ENCODE measurements at places on chromosomes 2 and 18. TPM values are rescaled to one million over a fixed set of nuclear protein-coding genes. Genes with fewer than 3 reads are reported as not detected.

DNA sequence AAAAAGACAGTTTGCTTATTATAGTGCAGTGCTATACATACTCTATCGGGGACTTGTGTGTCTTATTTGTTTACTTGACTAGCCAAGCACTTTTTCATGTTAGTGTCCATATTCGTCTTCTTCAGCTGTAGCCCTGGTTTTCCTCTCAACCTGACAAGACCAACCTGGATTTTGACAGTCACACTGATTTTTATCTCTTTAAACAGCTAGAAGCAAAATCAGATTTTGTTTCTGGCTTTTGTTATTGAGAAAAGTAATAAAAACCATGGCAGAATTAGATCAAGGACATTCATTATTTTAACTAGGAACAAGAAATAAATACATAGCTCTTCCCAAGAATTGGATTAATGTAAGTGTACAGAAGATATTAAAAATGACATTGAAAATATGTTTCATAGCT is 56.8 kb downstream of the SPATS2L start:
- no peak overlapping the region for H3K27ac ChIP-seq
- peaks cover 32% of the 10 kb centered on the region for H3K4me1 ChIP-seq
- no peak for DNase-seq
- no peaks in the 10 kb centered on the region for H3K36me3 ChIP-seq
- H3K27me3 ChIP-seq: no peaks in the 10 kb centered on the region
- no peak overlapping the region for H3K4me3 ChIP-seq

DNA sequence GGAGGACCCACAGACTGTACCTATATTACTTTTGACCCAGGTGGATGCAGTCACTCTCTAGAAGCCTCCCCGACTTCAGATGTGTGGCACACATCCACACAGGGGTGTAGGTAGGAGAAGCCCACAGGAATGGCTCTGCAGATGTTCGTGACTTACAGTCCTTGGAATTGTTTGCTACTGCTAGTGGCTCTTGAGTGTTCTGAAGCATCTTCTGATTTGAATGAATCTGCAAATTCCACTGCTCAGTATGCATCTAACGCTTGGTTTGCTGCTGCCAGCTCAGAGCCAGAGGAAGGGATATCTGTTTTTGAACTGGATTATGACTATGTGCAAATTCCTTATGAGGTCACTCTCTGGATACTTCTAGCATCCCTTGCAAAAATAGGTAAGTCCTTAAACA is 605 bp downstream of the SLC9A4 start:
- peaks cover 57% of the 10 kb centered on the region for H3K27me3 ChIP-seq
- H3K4me1 ChIP-seq: no peaks in the 10 kb centered on the region
- no peaks in the 10 kb centered on the region for H3K36me3 ChIP-seq
- H3K4me3 ChIP-seq: no peak overlapping the region
- H3K27ac ChIP-seq: no peak overlapping the region
- DNase-seq: no peak

DNA sequence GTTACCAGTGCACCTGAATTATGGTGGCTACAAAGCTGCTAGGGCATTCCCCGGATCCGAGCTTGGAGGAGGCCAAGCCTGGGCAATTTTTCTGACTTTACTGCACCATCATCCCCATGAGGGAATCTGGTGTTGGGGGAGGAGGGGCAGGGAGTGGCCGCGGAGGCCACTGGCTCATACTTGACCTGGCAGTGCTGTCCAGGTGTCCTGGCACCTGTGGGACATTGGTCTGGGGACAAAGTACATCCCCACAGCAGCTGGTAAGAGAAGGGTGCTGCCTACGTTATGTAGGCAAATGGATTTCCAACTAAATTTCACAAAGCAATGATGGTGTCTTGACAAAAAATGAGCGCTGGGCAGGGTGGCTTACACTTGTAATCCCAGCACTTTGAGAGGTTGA is 48.3 kb downstream of the KLHL29 start:
- no peaks in the 10 kb centered on the region for H3K4me1 ChIP-seq
- peaks cover 4% of the 10 kb centered on the region for H3K27me3 ChIP-seq
- H3K27ac ChIP-seq: no peak overlapping the region

GRCh38 chr2:234331566-234331965 is 165.3 kb downstream of the ARL4C start:
- no peak overlapping the region for H3K4me3 ChIP-seq
- no peak overlapping the region for H3K27ac ChIP-seq
- no peaks in the 10 kb centered on the region for H3K27me3 ChIP-seq
- no peak for DNase-seq
- no peaks in the 10 kb centered on the region for H3K4me1 ChIP-seq
- H3K36me3 ChIP-seq: no peaks in the 10 kb centered on the region

- H3K4me1 ChIP-seq: no peaks in the 10 kb centered on the region
- H3K36me3 ChIP-seq: no peaks in the 10 kb centered on the region
- DNase-seq: no peak
- no peaks in the 10 kb centered on the region for H3K27me3 ChIP-seq
Measured at GRCh38 chr2:152015552-152015951, 83.3 kb downstream of the CACNB4 start.

DNA sequence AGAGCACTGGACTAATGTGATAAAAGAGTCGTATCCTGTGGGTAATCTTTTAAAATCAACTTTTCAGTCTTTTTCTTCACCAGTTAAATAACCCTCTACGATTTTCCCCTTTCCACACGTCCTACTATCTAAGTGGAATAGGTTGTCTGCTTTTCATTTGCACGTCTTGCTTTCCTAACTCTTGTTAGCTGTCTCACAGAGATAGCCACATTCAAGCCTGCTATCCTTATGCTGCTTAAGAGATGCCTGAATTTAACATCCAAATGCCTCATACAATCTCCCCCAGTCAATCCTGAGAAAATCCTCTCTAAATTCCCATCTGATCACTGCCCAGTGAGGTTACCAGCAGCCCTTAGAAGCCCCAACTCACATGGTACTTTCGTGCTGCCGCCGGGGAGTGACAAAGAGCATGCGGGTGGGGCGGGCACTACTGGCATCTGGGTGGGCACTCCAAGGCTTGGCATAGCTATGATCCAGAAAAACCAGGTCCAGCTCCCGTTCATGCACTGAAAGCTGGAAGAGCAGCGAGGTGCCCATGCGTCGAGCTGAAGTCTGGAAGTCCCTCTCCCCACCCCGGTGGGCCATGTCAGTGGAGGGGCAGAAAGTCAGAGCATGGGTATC is 1.5 kb downstream of the KANSL3 start:
- H3K4me1 ChIP-seq: peaks cover 28% of the 10 kb centered on the region
- peak overlapping the region; percentile 76 for H3K4me3 ChIP-seq

- H3K4me1 ChIP-seq: no peaks in the 10 kb centered on the region
- no peak overlapping the region for H3K27ac ChIP-seq
- H3K4me3 ChIP-seq: no peak overlapping the region
- no peak for DNase-seq
Measured at GRCh38 chr2:134466141-134466540, 212.3 kb downstream of the MGAT5 start.

- H3K4me3 ChIP-seq: no peak overlapping the region
- no peak for DNase-seq
- no peaks in the 10 kb centered on the region for H3K27me3 ChIP-seq
- H3K4me1 ChIP-seq: peaks cover 20% of the 10 kb centered on the region
Measured at GRCh38 chr2:42071791-42072190, 24.0 kb downstream of the PKDCC start.

GRCh38 chr2:113967272-113967671 is 77.4 kb downstream of the ACTR3 start:
- H3K27me3 ChIP-seq: no peaks in the 10 kb centered on the region
- no peak overlapping the region for H3K27ac ChIP-seq
- H3K4me1 ChIP-seq: no peaks in the 10 kb centered on the region

- no peaks in the 10 kb centered on the region for H3K27me3 ChIP-seq
- peaks cover 39% of the 10 kb centered on the region for H3K36me3 ChIP-seq
- H3K4me1 ChIP-seq: peaks cover 86% of the 10 kb centered on the region
- no peak overlapping the region for H3K4me3 ChIP-seq
Measured at GRCh38 chr2:217836901-217837491, 165.8 kb downstream of the TNS1 start.

- no peaks in the 10 kb centered on the region for H3K27me3 ChIP-seq
- no peaks in the 10 kb centered on the region for H3K4me1 ChIP-seq
- no peak overlapping the region for H3K4me3 ChIP-seq
- H3K36me3 ChIP-seq: no peaks in the 10 kb centered on the region
Measured at GRCh38 chr2:182606728-182607681, 109.1 kb upstream of the DNAJC10 start.

- H3K4me3 ChIP-seq: no peak overlapping the region
- peaks cover 6% of the 10 kb centered on the region for H3K4me1 ChIP-seq
- no peak overlapping the region for H3K27ac ChIP-seq
Measured at GRCh38 chr2:134087371-134087921, 166.4 kb upstream of the MGAT5 start.

- peaks cover 99% of the 10 kb centered on the region for H3K27me3 ChIP-seq
- peaks cover 23% of the 10 kb centered on the region for H3K4me1 ChIP-seq
- H3K4me3 ChIP-seq: no peak within 1 kb of the TSS
- H3K27ac ChIP-seq: no peak within 1 kb of the TSS
Measured at GRCh38 chr2:176106581-176107539, at the start of gene HOXD11. HOXD11 (plus strand) TSS chr2:176107280; CDS start chr2:176107356, 76 bp downstream.

DNA sequence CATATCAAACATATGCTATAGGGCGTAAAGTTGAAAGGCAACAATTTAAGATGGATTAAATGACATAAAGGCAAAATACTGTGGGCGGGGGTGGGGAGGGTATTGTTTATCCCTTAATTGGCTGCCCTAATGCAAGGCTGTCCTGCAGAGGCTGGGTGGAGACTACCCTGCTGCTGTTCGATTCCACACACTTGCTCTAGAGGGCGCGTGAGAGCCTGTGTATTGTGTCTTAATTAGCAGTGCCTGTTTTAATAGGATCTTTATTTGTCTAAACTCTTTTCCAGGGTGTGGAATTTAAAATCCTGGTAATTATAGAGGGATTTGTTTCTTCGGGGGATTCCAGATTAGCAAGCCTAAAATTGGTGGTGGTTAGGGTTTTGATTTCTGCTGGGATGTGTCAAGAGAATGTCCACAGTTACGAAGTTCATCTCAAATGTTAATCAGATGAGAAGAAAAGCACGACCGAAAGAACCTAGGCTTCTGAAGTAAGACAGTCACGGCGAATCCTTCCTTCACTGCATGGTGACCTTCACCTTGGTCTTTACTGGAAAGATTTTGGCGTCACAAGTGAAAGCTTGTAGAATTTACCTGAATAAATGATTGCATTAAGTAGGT is 103.5 kb upstream of the MAP3K20 start:
- no peak overlapping the region for H3K4me3 ChIP-seq
- H3K27ac ChIP-seq: no peak overlapping the region
- peaks cover 27% of the 10 kb centered on the region for H3K4me1 ChIP-seq
- H3K36me3 ChIP-seq: no peaks in the 10 kb centered on the region
- H3K27me3 ChIP-seq: no peaks in the 10 kb centered on the region

- peaks cover 17% of the 10 kb centered on the region for H3K4me1 ChIP-seq
- DNase-seq: no peak
- H3K4me3 ChIP-seq: peak overlapping the region; percentile 64
- H3K27ac ChIP-seq: no peak overlapping the region
Measured at GRCh38 chr2:27263287-27264252, 723 bp upstream of the SLC30A3 start.

- H3K36me3 ChIP-seq: no peaks in the 10 kb centered on the region
- H3K4me3 ChIP-seq: no peak overlapping the region
- H3K4me1 ChIP-seq: peaks cover 37% of the 10 kb centered on the region
- H3K27ac ChIP-seq: no peak overlapping the region
- no peaks in the 10 kb centered on the region for H3K27me3 ChIP-seq
Measured at GRCh38 chr2:164913640-164914350, 41.5 kb downstream of the SLC38A11 start.

DNA sequence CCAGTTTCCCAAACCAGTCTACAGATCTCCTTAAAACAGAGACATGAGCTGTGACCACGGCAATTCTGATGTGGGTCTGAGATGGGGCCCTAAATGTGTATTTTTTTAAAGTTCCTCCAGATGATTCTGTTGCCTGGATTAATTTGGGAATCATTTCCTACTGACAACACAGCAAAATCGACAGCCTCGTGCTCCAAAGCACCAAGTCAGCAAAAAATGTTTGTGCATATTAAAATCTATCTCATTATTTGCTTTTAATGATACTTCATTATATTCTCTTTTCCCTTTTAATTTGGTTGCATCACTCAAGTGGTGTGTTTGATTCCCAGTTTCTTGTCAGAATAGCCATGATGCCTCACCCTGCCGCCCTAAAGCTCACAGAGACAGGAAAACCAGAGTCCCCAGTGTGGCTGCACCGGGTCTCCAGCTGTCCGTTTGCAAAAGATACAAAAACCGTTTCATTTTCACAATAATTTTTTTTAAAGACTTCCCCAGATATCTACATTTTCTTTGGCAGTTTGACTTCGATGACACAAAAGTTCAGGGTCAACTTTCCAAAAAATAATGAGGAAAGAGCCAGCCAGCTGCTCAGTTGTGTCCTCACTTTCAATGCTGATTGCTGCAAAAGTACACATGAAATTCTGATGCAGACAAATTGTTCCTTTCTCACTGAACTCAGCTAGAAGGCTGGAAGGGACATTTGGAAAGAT is 443.2 kb upstream of the ID2 start:
- no peaks in the 10 kb centered on the region for H3K27me3 ChIP-seq
- no peaks in the 10 kb centered on the region for H3K36me3 ChIP-seq
- peak; percentile 36 for DNase-seq
- no peak overlapping the region for H3K4me3 ChIP-seq
- no peak overlapping the region for H3K27ac ChIP-seq

GRCh38 chr2:96528006-96528699 is 8.4 kb upstream of the ARID5A start:
- H3K4me3 ChIP-seq: peak overlapping the region; percentile 57
- H3K4me1 ChIP-seq: peaks cover 65% of the 10 kb centered on the region
- peak overlapping the region; percentile 82 for H3K27ac ChIP-seq

GRCh38 chr2:219638948-219639755 is 11.7 kb downstream of the SLC4A3 start:
- no peaks in the 10 kb centered on the region for H3K27me3 ChIP-seq
- no peaks in the 10 kb centered on the region for H3K36me3 ChIP-seq
- peaks cover 52% of the 10 kb centered on the region for H3K4me1 ChIP-seq
- peak overlapping the region; percentile 77 for H3K27ac ChIP-seq
- DNase-seq: no peak
- no peak overlapping the region for H3K4me3 ChIP-seq

TWIST2 gene
- total RNA-seq: 0.19 TPM

OSR1 gene
- 2.3 TPM for total RNA-seq

ABCB11 gene
- not detected for total RNA-seq

CFAP65 gene
- not detected for total RNA-seq

RGPD4 gene
- total RNA-seq: not detected

PECR gene
- total RNA-seq: 3.3 TPM

EMILIN1 gene
- 6.8 TPM for total RNA-seq

CTNNA2 gene
- not detected for total RNA-seq
